Coronary artery (tissue), 2 donors: ENCODE measurements at places on chromosomes 2 and 18.

DNA sequence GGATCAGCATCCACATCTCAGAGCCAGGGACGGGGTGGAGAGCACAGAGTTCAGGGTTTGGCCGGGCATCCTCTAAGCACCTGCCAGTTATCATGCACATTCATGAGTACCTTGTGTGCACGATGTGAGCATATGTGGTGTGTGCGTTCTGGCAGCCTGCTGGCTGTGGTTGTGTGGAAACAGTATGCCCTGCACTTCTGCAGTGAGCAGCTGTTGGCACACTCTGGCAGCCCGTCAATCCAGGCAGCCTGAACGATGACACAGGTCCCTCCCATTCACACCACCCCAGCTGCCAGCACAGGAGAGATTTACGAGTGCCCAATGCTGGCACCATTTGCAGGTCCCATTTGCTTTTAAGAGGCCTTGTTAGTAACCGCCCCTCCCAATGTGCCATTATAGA lies 74.2 kb downstream of the CD8B2 start:
- peak; percentile 72 for DNase-seq

GRCh38 chr2:7053650-7054265 lies 136.5 kb downstream of the RNF144A start:
- no peak for DNase-seq

GRCh38 chr2:54077088-54077900 lies 38.1 kb upstream of the ACYP2 start:
- no peak for DNase-seq

GRCh38 chr2:6872394-6872793 lies 5.2 kb upstream of the RSAD2 start:
- DNase-seq, result no peak

- DNase-seq, result peak; percentile 47
These were observed 30.2 kb downstream of the MCFD2 start for GRCh38 chr2:46885376-46885775.

DNA sequence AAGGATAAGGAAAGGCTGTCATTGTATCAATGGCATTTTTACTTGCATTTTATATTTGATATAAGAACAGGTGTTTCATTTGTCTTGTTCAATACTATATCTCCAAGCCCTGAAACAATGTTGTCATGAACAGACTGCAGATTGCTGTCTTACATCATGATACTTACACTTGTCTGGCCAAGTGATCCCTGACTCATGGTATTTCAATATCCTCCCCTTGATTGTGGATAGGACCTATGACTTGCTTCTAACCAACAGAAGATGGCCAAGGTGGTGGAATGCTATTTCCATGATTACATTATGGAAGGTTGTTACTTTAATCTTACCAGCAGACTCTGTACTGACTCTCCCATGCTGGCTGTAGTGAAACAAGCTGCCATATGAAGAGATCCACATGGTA lies 471.1 kb downstream of the CCDC85A start:
- DNase-seq, result no peak

GRCh38 chr2:217204358-217204757 lies 344.5 kb upstream of the TNP1 start:
- no peak for DNase-seq

DNA sequence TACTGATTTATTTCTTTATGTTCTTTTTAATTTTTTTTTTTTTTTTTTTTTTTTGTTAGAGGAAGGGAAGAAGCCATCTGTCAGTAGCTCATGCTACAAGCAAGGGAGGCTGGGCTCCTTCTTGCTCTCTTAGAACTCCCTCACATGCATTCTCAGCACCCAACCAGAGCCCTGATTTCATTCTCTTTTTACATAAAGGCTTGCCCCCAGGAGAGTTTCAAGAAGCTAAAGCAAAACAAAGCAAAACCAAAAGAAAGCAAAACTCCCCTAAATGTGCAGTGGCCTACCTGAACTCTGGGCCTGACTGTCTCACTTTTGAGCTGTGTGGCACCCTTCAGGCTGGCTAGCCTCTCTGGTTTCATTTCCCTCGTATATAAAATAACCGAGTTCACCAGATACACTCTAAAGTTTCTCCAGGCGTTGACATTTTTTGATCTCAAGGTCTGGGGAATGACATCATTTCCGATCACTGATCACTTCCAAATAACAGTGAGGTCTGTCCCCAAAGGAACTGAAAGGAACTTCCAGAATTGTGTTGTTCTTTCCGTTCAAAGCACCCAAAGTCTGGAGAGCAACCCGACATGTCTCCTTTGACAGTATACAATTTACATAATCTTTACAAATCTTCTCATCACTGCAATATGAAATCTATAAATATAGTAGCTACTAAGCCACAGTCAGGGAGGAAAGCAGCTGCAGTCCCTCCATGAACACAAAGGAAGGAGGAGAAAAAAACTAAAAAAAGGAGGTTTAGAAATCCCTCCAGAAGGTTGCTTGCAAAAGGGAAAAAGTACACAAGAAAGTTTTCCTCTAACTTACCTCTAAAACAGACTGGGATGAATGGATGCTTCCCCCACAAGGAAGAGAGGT lies 145.6 kb upstream of the NCK2 start:
- no peak for DNase-seq

GRCh38 chr2:207970147-207970825 lies 55.0 kb downstream of the PLEKHM3 start:
- DNase-seq, result no peak

DNA sequence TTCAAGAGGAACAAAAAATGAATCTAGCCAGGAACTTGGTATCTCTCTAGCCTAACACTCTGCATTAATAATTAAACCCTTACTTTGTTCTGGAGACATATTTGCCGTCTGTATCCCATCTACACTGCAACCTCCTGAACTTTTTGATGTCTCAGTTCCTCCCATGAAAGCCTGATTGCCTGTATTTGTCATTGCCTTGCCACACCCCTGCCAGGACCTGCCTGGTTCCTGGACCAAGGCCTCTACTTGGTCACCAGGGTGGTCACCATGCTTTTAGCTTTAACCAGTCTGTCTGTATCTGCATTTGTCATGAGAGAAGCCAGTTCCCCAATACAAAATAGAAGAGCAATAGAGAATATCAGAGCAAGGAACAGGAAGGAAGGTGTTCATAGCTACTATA lies 58.8 kb upstream of the NOL4 start:
- DNase-seq, result no peak

DNA sequence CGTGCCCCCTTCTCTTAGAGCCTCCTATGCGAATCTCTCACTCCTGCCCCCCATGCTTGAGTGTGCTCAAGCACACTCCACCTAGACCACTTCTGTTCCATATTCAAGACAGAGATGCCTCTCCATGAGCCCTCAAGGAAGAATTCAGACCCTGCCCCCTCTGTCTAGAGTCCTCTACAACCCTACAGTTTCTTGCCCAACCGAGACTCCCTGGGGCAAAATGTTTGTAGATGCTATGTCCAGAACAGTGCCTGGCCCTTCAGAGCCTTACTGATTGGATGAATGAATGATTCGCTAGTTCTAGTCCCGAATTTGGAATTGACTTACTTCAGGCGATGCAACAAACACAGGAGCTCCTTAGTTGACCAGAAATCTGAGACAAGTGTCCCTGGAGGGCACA lies 8.7 kb downstream of the APCDD1 start:
- DNase-seq, result no peak

DNA sequence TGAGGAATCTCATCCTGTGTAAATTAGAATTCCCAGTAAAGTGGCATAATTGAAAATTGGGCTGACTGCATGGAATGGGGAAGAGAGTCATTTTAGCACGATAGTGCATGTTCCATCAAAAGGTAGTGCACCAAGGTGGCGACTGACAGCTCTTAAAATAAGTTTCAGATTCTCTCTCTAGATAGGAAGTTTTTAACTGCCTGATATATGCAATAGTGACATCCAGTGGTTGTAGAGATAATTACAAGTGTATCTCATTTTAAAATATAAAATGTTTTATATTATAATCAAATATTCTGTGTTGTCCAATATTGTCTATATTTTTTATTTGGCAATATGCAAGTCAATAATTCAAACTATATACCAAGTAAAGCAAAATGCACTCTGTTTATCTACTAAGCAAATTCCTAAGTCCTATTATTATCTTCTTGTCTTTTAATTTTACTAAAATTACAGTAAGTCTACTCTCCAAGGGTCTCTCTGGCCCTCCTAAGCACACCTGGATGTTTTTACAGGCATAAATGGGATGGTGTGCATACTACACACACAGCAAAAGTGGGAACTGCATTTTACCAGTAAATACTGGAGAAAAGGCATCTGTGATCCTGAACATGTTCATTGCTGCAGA lies 397.7 kb upstream of the HNRNPA3 start:
- no peak for DNase-seq

GRCh38 chr2:158403237-158403636 lies 53.3 kb downstream of the CCDC148 start:
- DNase-seq, result no peak

GRCh38 chr2:223731503-223731902 lies 105.9 kb downstream of the AP1S3 start:
- DNase-seq, result no peak

DNA sequence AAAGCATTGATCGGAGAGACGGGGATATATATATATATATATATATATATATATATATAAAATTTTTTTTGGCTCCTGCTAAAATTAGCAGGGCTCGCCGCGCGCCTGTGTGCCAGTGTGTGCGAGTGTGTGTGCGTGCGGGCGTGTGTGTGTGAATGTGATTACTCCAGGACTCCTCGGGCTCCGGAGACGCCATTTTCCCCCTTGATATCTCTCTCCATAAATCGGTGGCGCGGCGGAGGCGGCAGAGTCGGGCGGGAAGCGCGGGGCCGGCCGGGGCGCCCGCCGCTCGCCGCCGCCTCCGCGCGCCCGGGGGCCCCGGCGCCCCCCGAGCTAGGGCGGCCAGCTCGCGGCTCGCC lies 795 bp upstream of the SETBP1 start:
- no peak for DNase-seq

GRCh38 chr2:110099471-110100225 lies 16.0 kb downstream of the MALL start:
- DNase-seq, result peak; percentile 52

GRCh38 chr2:24920809-24921441 lies 888 bp upstream of the ADCY3 start:
- DNase-seq, result no peak

DNA sequence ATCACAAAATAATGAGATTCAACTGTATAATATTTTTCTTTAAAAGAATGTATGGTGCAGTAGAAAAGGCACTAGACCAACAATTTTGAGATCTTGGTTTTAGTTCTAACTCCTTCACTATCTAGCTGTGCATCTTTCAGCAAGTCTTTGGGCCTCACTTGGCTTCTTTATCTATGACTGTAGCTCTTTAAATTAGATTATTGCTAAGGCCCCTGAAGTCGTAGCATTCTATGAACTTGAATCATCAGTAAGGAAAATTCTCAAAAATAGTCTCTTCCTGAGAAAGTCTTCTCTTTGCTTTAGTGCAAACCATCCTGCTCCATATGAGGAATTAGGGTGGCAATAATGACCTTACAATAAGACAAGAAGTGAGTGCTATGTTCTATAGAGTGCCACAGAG lies 140.4 kb downstream of the FTCDNL1 start:
- DNase-seq, result no peak

DNA sequence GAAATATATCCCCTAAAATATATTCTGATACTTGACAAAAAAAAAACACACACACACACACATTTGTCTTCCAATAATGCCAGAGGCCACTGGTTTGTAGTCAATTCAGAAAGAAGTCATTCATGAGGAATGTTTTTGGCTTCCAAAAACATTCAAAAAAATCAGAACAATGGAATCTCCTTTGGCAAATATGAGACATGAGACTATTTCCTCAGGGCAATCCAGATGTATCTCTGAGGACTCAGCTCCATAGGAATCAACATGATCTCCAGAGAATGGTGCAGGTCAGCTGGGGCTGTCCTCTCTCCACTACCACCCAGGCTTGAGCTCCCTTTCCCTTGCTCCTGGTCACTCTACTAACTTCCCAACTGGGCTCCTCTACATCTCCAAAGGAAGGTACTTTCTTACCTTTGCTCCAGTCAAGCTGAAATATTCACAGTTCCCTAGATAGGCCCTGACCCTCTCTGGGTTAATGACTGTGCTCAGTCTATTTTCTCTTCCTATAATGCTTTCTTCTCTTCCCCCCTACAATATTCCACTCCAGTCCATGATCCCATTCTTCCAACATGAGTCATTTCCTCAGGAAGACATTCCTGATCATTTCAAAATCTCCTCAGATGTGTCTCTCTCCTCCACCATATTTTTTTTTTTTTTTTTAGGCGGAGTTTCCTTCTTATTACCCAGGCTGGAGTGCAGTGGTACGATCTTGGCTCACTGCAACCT lies 145.3 kb downstream of the C1D start:
- DNase-seq, result no peak

GRCh38 chr2:219197388-219197787 lies 9.2 kb upstream of the ZFAND2B start:
- DNase-seq, result no peak

- no peak for DNase-seq
These were observed 12.3 kb downstream of the CEBPZ start for GRCh38 chr2:37219046-37219445.

DNA sequence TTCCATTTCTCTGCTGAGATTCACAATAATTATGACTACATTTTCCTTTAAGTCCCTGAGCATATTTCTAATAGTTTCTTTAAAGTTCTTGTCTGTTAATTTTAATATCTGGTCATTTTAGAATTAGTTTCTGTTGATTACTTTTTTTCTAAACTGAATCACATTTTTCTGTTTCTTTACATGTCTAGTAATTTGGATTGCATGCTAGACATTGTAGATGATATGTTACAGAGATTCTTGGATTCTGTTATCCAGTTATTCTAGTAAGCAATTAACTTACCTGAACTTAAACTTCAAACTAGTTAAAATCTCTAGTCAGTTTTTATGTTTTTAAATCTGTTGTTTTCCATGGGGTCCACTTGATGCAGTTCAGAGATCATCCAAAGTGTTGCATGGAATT lies 214.0 kb downstream of the MYO1B start:
- DNase-seq, result no peak

GRCh38 chr2:9997936-9998335 lies 45.4 kb upstream of the KLF11 start:
- DNase-seq, result peak; percentile 14

- DNase-seq, result no peak
These were observed 589.0 kb upstream of the ACVR2A start for GRCh38 chr2:147255812-147256211.

DNA sequence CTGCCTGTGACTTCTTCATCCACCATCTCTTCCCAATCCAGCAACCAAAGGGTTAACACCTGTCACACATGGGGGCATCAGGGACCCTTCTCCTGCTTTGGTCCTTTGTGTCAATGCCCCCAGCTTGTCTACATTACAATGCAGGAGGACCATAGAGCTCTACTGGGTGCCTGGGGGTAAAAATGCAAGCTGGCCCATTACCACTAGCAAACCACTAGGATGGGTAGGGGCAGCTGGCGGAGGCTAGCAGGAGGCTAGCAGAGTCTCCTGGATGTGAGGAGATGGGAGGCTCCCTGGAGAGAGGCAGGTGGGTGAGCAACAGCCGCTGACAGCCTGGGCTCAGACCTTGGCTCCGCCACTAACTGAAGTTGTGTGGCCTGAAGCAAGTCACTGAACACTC lies 153.4 kb upstream of the SKOR2 start:
- DNase-seq, result no peak

DNA sequence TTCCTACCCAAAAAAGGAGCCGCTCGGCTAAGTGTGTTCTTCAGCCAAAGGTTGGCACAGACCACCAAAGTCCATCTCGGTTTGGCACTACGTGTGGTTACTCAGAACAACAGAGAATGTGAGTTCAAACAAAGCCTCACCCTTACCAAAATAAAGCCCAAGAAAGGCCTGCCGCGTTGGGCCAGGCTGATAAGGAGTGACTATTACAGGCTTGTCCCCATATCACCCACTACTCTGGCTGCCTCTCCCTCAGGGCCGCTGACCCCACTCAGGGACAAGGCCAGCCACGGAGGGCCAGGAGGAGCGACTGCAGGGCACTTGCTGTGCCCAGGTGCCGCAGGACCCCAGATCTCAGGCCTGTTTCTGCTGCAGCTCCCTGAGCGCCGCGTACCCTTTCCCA lies 13.8 kb downstream of the HS1BP3 start:
- DNase-seq, result peak; percentile 95
